RPMI8226 (cell line): ENCODE measurements at places on chromosomes 1 and 21.

GRCh38 chr1:94068096-94068998 lies 52.6 kb downstream of the ABCA4 start:
- DNase-seq, result no peak

- DNase-seq, result no peak
Observed at GRCh38 chr1:19369396-19370090, 57.4 kb downstream of the SLC66A1 start.

DNA sequence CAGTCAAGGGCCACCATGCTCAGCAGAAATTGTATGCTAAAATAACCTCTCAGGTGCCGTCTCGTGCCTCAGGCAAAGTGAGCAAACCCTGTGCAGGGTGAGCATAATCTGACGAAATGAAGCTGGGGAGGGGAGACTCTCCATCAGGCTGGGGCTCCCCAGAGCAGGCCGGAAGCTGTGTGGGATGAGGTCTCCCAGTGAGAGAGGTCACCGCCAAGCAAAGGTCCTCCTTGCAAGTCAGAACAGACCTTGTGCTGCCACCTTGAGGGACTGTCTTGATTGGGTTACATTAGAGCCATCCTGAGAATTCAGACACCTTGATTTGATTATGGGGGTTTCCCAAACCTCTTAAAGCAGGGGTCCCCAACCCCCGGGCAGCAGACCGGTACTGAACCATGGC lies 64.2 kb downstream of the ZNF684 start:
- peak; percentile 50 for DNase-seq

- DNase-seq, result no peak
Observed at GRCh38 chr1:205541161-205541886, 36.9 kb downstream of the CDK18 start.
